ENCODE measurements at places on chromosomes 1 and 21.

GRCh38 chr1:153832293-153832692, 57.1 kb downstream of the SLC27A3 start:
- no peak for DNase-seq

DNA sequence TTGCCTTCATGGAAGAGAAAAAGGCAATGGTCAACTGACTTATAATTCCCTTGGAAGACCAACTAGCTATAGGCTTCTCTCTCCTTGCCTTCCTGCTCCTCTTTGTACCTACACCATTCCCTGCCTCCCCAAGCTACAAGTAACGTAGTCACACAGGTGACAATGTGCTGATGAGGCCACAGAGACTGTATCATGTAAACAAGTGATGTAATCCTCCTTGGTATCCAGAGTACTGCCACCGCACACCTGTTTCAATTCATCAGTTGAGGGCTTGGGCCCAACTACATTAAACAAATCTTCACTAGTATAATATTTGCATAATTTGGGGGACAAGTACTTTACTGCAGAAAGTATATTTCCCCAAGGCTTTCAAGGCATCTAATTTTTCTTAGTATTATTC, 76.4 kb upstream of the SCYL3 start:
- DNase-seq: no peak

- no peak for DNase-seq
Measured at GRCh38 chr1:20074055-20074724, 4.2 kb downstream of the PLA2G5 start.

- DNase-seq: no peak
Measured at GRCh38 chr21:31543191-31543590, 116.3 kb upstream of the SOD1 start.

GRCh38 chr1:226684026-226684425, 55.1 kb downstream of the ITPKB start:
- DNase-seq: no peak

DNA sequence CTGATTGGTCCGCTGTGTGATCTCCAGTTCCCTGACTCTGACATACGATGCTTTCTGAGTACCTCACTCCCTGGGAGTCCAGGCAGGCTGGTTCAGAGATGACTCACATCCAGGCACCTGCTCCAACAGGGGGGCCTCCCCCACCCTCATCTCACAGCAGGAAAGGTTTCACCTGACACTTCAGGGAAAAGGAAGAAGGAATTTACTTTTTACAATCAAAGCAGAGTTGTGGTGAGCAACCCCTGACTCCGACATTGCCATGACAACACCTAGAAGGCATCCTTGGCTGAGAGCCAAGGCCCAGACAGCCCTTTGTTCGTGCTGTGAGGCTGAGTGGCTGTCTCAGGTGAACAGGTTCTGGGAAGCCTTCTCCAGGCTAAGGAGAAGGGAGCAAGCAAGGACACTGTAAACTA, 164.6 kb upstream of the GJB5 start:
- DNase-seq: no peak

- no peak for DNase-seq
Measured at GRCh38 chr21:45736042-45736689, 92.6 kb downstream of the PCBP3 start.

DNA sequence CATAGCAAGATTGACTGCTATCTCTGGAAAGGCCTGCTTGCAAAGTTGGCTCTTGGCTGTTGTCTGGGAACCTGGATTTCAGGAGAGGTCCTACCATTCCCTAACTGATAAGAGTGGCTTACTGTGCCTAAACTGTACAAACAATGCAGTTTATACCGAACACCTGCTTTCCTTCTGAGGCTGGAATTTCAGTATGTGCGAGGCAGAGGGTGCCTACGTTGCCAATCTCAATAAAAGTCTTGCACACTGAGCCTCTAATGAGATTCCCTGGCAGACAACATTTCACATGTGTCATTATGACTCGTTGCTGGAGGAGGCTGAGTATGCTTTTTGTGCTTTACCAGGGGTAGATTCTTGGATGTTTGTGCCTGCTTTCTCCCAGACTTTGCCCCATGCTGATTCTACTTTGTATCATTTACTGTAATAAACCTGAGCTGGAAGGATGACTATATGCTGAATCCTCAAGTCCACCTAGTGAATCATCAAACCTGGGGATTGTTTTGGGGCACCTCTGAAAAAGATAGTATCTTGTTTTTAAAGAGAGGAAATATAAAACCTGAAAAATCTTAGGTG, 58.9 kb upstream of the GNG4 start:
- DNase-seq: no peak

- no peak for DNase-seq
Measured at GRCh38 chr1:11728126-11728806, 7.7 kb upstream of the AGTRAP start.

DNA sequence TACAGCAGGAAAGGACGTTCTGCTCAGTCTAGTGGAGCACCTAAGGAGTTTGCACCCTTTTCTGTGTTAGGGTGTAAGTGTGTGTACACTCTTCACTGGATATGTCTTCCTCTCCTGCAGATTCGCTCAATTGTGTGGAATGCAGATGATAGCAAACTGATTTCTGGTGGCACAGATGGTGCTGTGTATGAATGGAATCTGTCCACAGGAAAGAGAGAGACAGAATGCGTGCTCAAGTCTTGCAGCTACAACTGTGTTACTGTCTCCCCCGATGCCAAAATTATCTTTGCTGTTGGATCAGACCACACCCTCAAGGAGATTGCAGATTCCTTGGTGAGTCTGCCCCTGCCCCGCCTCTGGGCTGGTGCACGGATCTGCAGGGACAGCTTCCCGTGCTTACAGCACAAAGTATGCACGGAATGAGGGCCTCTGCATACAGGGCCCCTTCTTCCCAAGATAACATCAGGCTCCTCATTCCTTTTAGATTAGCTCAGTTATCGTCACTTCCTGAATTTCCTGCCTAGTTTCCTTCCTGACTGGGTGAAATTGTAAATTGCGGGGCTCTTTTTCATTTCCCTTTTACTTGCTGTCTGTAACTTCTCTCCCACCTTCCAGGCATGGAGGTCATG, 34.6 kb downstream of the CFAP57 start:
- no peak for DNase-seq

DNA sequence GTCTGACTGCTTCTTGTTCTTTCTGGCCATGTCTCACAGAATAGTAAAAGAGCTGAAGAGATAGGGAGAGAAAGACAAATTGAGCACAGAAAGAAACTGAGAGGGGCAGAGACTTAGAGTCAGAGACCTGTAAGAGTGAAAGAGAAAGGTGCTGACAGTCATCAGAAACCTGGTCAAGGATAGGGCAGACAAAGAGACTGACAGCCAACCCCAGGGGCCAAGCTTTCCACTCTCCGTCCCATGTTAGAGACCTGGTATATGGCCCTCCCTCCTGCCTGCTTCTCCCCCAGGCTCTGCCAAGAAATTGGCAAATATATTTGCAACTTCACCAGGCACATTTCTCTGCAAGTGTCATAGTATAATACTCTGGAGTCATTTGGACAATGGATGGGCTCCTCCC, 64.6 kb downstream of the RHBG start:
- DNase-seq: no peak

DNA sequence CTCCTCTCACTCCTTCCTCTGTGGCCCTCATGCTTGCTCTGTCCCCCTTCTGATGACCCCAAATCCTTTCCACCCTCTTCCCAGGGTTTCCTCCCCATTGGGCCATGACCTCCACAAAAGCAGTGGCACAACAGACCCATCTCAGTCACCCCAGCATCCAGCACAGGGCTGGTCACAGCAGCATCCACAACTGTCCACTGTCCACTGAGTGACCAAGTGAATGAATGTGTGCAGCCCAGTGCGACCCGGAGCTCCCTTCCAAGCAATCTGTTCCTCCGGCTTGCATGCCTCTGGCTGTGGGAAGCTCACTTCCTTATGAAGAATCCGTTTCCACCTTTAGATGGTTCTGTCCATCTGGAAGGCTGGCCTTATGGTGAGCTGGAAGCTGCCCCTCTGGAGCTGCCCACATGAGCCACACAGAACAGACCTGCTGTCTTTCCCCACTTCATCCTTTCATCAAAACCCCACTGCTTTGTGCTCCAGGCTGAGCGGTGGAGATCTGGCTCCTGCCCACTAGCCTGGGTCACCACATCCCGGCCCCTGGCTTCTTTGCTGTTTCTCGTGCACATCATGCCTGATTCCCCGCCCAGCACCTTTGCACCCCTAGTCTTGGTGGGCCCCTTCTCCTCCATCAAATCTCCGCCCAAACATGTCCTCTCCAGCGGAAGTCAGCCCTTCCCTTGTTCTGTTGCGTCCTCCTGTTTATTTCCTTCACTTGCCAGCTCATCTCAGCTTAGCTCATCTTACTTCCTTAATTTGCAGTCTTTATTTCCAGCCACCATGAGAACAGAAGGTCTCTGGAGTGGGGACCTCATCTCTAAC, 56.4 kb downstream of the EDN2 start:
- DNase-seq: no peak

DNA sequence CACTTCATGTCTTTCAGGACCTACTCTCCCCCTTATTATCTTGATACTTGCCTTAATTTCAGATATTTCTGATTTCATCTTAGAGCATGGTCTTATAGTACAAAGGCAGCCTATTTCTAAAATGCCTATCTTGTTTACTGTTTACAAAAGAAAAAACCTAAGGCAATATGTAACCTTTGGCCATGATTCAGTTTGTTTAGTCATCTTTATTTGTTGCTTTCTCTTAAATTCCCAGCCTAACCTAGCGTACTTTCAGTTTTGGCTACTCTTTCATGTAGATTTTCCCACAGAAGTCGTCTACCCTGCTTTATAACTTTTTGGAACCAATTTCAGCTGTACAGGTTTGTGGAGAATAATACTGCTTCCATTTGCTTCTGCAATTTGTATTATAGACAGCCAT, 81.8 kb downstream of the KIF1B start:
- DNase-seq: no peak

GRCh38 chr21:32562426-32562825, 22.9 kb downstream of the TCP10L start:
- no peak for DNase-seq

- DNase-seq: no peak
Measured at GRCh38 chr1:199313444-199313843, 674.6 kb downstream of the PTPRC start.

DNA sequence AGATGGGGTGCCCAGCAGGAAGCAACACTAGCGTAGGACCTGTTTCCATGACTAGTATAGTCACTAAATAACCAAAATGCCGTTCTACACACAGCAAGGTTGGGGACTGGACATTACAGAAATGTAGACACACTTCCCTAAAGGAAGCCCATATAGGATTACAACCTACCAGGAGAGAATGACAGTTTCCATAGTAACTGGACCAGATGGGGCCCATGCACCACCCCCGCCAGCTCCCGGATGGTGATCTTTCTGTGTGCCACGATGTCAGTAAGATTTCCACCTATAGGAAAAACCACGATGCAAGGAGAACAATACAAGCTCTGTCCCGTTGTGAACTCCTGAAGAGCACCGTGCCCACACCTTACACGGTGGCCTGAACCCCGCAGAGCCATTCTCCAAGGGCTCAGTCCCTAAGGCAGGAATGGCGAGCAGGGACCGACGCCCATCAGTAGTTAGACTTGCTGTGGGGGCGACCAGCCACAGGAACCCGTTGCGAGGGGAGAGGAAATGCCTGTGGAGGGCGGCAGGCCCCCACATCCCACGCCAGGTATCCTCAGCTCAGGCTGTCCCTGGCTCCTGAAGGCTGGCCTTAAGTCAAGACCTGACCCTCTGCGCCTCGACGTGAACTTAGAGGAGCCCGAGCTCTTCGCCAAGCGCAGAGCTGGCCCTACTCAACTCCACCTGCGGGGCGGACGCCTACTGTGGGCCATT, 13.6 kb upstream of the CEP85 start:
- DNase-seq: no peak

DNA sequence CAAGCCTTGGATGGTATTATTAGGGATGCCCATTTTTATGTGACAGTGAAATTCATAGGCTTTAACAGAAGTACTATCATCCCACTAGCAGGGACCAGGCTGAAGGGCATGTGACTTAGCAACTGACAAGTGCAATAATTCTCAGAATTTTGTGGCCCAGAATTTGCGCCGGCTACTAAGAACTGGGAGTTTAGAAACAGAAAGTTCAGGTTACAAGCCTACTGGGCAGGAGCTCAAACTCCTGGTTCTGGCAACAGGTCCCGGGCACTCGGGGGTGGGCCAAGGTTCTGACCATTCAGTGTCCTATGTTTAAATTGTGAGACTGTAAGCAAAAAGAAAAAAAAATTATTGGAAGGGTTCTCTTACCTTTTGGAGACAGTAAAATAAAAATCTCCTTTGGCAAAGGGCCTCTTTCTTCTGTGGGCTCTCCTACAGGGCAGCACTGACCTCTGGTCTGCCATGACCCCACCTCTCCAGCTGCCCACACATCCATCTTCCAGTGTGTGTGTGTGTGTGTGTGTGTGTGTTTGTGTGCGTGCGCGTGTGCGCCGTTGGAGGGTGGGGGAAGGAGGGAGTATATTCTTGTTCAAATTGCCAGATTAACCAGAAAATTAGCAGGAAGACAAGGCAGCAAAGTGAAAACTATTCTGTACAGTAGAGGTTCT, 26.1 kb downstream of the IRF2BP2 start:
- no peak for DNase-seq

GRCh38 chr1:230737622-230738262, 9.4 kb upstream of the CAPN9 start:
- no peak for DNase-seq

GRCh38 chr1:152111515-152111968, 3.7 kb downstream of the TCHH start:
- DNase-seq: no peak

DNA sequence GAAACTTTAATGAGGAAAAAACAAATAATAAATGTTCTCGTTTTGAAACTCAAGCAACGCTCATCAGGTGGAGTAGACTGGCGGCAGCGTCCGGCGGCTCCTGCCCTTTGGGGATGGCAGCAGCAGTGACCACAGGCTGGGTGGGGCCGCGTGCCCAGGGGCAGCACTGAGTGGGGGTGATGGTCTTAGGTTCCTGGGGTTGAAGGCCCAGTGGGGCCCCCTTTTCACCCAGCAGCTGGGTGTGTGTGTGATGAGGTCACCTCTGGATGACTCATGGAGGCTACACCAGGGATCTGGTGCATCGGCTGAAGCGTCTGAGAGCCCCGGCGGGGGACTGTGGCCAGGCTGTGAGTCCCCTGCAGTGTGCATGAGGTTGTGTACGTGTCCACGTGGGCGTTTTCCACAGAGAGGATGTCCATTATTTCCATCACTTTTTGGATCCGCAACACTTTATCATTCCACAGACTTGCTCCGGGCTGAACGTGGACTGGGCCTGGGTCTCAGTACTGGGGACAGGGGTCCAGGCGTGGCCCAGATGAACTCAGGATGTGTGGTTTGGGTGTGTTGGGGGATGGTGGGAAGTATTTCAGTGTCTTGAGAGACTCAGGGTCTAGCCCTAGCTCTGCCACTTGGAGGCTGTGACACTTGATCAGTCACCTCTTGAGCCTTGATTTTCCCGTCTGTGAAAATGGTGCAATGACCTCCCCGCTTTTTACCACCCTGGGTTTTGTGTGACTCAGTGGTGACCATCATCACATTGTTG, 25.6 kb downstream of the LDLRAP1 start:
- no peak for DNase-seq

GRCh38 chr1:27634177-27634984, 604 bp downstream of the FGR start:
- peak; percentile 43 for DNase-seq
